AG04450 (cell line): ENCODE measurements at places on chromosomes 4 and X.

DNA sequence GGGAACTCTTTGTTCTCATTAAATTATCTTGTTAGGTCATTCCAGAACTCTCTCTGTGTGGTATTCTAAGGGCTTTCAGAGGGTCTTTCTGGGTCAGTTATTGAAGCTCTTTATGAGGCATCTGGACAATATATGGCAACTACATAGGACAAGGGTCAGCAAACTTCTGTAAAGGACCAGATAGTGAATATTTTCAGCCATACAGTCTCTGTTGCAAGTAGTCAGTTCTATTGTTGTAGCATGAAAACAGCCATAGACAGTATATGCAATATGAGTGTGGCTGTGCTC, 35.1 kb downstream of the HADH start:
- no peak for DNase-seq

DNA sequence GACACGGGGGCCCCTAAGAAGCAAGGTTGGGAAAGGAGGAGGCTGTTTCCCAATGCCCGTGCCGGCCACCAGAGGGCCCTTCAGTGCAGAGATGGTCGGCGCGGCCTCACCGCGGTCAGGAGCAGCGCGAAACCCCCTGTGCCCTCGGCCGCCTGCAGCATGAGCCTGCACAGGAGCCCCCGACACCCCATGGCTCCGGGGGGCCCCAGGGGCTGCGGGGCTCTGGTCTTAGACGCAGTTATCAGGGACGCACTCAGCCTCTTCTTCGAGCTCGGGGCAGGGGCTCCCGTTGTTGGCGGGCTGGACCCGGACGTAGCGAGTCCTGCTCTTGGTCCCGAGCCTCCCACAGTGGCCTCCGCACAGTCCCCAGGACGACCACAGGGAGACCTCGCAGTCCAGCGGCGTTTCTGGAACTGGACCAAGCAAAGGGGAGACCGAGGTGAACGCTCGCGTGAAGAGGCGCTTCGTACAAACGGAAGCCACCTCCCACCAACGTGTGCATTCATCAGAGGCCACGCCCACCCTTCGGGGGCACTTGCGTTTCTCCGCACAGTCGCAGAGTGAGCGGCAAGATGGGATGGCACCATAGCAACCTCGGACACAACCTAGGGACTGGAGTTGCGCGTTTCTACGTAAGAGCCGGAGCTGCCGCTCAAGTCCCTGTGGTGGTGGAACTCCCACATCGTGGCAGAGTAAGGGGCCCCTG, 5.0 kb downstream of the SPON2 start:
- peak; percentile 47 for DNase-seq

DNA sequence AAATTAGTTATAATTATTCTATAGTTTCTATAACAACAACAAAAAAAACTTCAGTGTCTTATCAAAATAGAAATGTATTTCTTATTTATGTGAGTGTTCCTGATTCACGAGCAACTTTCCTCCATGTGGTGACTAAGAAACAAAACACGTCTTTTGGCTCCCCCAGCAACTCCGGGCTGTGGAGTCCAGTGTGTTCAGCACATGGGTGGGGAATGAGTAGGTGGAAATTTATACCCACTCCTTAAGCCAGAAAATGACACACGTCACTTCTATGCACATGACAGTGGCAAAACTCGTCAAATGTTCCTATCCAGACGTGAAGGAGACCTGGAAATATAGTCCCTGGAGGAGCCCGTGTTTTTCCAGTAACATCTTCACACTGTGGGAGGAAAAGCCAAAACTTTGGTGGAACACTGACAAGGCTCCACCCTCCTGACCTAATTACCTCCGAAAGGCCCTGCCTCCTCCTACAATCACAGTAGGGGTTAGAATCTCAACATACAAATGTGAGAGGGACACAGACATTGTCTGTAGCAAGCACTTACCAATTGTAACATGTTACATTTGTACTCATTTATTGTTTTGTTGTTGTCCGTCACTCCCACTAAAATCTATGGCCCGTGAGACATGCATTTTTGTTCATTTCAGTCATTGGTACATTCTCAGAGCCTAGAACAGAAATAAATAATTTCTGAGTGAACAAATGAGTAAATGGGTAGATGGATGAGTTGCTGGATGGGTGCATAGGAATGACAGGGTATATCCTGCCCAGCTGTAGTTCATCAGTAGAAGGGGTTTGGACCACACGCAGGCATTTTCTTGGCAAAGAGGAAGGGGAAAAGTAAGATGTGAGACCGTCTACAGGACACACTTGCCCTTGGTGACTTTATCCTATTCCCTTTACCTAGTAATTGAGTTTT, 605.8 kb upstream of the TENM3 start:
- DNase-seq: no peak

DNA sequence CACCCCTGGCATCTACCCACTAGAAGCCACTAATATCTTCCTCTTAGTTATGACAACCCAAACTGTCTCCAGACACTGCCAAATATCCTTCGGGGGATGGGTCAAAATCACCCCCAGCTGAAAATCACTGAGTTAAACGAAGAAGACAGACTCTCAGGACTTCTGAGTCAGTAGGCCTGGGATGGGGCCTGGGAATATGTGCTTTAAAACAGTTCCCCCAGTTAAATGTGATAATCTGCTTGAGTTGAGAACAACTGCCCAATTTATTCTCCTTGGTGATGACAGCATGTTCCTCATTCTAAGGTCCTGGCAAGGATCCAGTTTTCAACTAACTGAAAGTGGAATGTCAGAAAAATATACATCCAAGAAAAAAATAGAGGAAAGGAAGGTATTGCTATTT, 52.4 kb downstream of the CBLL2 start:
- DNase-seq: no peak

DNA sequence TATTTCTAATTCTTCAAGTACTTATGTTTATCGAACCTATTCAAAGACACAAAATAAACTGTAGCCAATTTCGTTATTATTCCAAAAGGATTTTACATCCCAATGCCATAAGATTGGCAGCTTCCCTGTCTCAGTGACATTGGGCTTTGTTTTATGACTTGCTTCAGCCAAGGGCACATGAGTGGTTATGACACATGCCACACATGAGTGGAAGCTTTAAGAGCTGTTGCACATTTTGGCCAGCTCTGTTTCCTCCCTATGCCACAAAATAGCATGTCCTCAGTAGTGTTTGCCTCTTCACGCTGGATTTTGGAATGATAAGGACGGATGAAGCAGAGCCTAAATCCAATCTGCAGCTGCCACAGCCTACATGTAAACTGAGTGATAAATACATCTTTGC, 21.9 kb downstream of the SEC24D start:
- no peak for DNase-seq

DNA sequence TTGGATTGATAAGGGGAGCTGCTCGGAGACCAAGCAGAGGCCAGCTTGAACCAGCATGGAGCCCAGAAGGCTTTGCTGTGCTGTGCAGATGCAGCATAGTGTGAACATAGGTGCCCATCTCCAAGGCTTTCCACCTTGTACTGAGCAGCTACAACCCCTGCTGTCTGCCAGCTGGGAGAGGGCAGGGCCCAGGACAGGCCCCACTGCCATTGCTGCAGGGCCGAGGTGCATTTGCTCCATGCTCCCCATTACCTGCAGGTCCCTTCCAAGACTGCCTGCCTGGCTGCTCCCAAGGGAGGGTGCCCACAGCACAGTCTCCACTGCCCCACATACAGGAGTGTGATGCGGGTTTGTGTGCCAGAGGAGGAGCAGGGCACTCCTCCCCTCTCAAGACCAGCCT, 1016.0 kb upstream of the INTU start:
- DNase-seq: no peak

DNA sequence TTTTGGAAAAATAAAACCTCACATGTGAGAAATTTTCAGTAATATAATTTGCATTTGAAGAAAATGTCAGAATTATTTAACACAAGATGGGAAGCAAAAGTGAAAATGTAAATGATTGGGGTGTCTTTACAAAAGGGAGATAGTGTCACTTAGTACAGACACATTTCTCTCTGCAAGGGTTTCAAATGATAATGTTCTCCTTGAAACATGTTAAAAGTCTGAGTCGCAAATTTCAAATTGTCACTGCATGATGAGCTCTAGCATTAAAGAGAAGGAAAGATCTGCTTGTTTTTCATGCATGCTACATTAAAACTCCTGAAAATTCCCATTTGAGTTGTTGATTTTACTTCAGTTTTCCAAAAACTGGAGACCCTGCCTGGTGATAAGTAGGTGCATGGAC, 122.0 kb upstream of the LDB2 start:
- no peak for DNase-seq

DNA sequence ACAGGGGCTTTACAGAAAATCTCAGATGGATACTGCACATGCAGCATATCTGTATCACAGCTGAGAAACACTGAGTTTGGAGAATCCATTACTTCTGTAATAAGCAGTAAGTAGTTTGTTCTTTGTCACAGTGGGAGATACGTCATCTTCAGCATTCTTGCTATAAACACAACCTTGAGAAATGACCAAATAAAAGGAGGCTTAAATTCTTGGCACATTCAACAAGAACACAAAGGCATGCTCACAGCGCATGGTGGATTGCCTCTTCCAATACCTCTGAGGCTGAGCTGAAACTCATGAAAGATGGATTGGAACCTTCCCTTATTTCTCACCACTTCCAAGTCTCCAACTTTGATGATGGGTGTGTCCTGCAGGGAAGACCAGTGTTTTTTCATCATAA, 54.5 kb downstream of the ANXA5 start:
- no peak for DNase-seq

GRCh38 chr4:165433529-165433928, 54.7 kb downstream of the CPE start:
- DNase-seq: no peak

DNA sequence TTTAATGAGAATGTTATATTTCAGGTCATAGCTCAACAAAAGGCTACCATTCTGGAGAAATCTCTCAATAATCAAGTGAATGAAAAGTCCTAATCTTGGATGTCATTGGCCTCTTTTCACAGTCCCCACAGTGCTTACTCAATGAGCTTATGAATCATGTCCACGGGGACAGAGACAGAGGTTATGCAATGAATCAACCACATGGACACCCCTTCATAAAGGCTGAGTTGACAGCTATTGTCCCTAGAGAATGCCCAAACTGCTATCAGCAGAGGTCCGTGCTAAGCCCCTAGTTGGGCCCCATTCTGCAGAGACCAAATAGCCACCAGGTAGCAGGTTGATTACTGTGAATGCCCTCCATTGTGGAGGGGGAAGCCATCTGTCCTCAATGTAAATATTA, 158.1 kb downstream of the LHFPL1 start:
- DNase-seq: no peak

DNA sequence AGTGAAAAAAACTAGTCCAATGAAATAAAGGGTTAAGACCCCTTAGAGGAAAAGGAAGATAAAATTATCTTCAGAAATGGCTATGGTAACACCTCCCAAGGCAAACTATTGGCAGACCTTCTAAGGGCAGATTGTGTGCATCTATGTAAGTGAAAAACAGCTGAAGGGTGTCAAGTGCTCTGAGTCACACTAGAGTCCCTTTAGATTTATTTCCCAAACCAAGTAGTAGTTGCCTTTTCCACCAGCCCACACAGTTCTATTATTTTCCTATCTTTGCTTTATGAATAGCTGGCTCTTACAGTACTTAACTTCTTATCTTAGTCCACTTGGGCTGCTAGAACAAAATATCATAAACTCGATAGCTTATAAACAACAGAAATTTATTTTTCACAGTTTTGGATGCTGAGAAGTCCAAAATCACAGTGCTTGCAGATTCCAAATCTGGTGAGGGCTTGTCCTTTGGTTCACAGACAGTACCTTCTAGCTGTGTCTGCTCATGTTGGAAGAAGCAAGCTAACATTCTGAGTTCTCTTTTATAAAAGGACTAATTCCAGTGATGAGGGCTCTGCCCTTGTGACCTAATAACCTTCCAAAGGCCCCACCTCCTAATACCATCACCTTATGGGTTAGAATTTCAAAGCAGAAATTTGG, 143.6 kb downstream of the GRID2 start:
- no peak for DNase-seq

DNA sequence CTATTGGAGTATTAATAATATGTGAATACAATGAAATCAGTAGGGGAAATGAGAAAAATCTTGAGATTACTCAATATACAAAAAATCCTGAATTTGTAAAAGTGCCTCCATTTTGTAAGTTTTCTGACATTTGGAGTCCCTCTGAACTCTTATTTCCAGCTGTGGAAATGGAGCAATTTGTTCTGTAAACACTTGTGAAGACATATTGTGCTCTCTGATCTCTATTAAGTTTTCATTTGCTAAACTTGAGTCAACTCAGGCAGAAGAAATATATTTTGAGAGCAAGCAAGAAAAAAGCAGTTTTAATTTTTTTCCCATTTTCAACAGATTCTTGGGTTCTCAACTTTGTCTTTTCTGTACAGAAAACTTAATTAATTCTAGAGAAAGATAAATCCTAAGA, 51.4 kb upstream of the PCDH18 start:
- no peak for DNase-seq

DNA sequence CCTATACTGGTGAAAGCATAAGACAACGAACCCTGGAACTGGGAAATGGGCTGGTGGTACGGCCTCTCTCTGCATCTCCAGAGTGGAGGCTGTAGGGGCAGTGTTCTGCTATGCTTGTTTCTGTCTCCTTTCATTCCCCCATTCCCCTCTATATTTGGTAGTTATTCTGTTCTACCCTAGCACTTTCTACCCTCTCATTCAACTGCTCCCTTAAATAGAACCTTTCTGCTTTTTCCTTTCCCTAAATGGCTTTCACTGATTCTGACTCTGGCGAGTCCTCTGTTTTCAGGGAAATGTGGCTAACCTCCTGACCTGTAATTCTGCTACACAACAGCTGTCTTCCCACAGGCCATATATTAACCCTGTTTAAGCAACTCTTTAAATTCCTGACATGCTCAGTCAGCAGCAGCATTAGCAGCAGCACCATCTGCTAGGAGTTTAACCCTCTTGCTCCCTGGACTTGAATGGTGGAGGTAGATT, 94.2 kb downstream of the CXCL13 start:
- peak; percentile 82 for DNase-seq

DNA sequence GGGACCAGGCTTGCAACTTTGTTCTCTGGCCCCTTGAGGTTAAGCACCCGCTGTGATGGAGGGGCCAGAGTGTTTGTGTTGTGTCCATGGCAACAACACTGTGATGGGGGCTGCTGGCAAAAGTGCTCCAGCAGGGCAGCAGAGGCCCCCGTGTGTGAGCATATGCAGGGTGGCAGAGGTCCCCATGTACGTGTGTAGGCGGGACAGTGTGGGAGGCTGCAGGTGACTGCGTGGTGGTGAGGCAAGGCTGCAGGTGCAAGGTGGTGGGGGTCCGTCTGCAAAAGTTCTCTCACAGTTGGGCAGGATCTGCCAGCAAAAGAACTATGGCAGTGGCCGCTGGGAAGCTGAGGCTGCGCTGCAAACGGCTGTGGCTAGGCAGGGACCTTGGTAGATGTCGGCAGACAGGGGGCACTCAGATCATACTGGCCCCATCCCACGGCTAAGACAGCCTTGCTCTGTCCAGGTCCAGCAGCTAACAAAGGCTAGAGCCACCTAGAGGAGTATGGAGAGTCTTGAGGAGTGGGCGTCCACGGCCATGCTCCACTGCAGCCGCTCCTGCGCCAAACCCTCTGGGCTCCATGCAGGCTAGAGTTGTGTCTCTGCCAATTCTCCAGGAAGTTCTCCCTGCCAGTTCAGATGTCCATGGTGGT, 46.8 kb upstream of the PASD1 start:
- no peak for DNase-seq
